Hepatocyte (in vitro differentiated cells): ENCODE measurements at places on chromosomes 3 and 15. TPM values are rescaled to one million over a fixed set of nuclear protein-coding genes. Genes with fewer than 3 reads are reported as not detected.

- no peak overlapping the region for H3K27ac ChIP-seq
- H3K4me3 ChIP-seq: no peak overlapping the region
- DNase-seq: no peak
- no peaks in the 10 kb centered on the region for H3K4me1 ChIP-seq
These were observed 284.8 kb downstream of the GBE1 start for GRCh38 chr3:81476692-81477091.

DNA sequence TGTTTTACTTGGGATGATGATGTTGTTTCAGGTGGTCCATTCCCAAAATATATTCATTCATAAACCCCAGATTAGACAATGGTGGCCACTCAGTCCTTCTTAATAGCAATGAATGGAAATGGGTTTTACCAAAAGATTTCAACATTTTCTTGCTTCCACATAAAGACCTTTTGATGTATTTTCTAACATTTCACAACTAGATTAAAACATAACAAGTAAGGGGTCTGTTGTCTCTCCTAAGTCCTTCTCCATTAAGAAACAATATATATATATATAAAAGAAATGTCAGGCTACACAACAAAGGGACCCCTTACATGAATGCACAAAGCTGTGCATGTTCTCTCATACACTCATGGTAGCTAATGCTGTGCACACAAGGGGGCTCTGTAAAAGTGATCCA, 176.4 kb downstream of the ANXA2 start:
- H3K36me3 ChIP-seq: no peaks in the 10 kb centered on the region
- H3K4me3 ChIP-seq: no peak overlapping the region
- no peak for DNase-seq

- peak overlapping the region; percentile 93 for H3K27ac ChIP-seq
- H3K4me3 ChIP-seq: peak overlapping the region; percentile 66
- no peaks in the 10 kb centered on the region for H3K36me3 ChIP-seq
- no peak for DNase-seq
- H3K27me3 ChIP-seq: no peaks in the 10 kb centered on the region
- peaks cover 5% of the 10 kb centered on the region for H3K4me1 ChIP-seq
These were observed 148 bp downstream of the RBMS3 start for GRCh38 chr3:29281094-29281343.

- H3K4me3 ChIP-seq: no peak overlapping the region
- H3K27me3 ChIP-seq: no peaks in the 10 kb centered on the region
- no peaks in the 10 kb centered on the region for H3K4me1 ChIP-seq
- H3K36me3 ChIP-seq: no peaks in the 10 kb centered on the region
- DNase-seq: peak; percentile 54
- no peak overlapping the region for H3K27ac ChIP-seq
These were observed 33.1 kb upstream of the UBE2Q2 start for GRCh38 chr15:75809986-75810750.

- H3K4me1 ChIP-seq: no peaks in the 10 kb centered on the region
- no peaks in the 10 kb centered on the region for H3K36me3 ChIP-seq
- H3K4me3 ChIP-seq: no peak overlapping the region
- no peaks in the 10 kb centered on the region for H3K27me3 ChIP-seq
- H3K27ac ChIP-seq: no peak overlapping the region
These were observed 66.1 kb downstream of the RPN1 start for GRCh38 chr3:128584412-128585020.

- no peaks in the 10 kb centered on the region for H3K27me3 ChIP-seq
- H3K4me3 ChIP-seq: no peak overlapping the region
- DNase-seq: no peak
- peaks cover 9% of the 10 kb centered on the region for H3K36me3 ChIP-seq
- H3K4me1 ChIP-seq: no peaks in the 10 kb centered on the region
These were observed 20.9 kb upstream of the LDHAL6B start for GRCh38 chr15:59185725-59186124.

Gene MUC4
- 0.32 and 1.7 TPM in 2 replicates for total RNA-seq

DNA sequence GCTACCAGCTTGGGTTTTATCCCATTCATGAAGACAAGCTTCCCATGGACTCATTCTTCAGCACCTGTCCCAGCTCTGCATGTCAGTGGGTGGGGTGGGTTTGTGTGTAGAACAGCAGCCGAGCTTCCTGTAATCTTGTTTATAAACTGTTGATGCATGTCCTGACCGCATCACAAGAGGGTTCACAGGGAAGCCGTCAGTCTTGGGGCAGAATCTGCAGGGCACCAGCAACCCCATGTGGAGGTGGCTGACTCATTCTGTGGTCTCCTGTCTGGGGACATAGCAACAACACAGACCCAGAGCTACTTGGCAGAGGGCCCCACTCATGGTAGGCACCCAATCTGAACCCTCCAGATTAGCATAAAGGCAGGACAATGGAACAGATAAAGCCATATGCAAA, 35.6 kb downstream of the DAPK2 start:
- H3K4me1 ChIP-seq: peaks cover 25% of the 10 kb centered on the region
- no peaks in the 10 kb centered on the region for H3K36me3 ChIP-seq
- H3K27ac ChIP-seq: no peak overlapping the region
- no peak overlapping the region for H3K4me3 ChIP-seq

Gene FANCD2OS
- total RNA-seq: not detected in 2 replicates

Gene KLHL40
- total RNA-seq: not detected in 2 replicates
